ENCODE measurements at places on chromosomes 5 and 9.

- no peak for DNase-seq
Observed at GRCh38 chr5:133384120-133384855, 228.1 kb downstream of the FSTL4 start.

DNA sequence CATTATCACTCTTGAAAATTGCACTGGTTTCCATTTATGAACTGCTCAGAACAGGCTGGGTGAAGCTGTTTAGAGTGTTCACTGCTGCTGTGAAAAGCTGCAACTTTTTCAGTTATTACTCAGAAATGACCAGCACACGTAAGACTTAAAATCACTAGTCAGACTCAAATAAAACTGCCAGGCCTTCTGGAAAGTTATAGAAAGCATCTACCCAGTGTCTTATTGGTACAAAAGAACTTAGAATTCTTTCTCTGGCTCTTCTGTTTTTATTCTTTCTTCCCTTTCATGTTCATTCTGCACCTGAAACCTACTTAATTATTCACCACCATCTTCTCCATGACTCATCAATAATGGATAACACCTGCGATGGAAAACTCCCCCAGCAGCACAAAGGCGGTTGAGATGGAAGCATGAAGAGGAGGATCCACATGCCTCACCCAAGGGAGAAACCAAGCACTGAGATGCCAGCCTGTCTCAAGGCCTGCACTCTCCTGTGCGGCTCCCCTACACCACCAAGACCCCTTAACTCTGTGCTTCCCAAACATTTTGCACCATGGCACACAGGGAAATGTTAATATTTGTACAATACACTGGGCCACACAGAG is 171.9 kb downstream of the ENTREP1 start:
- peak; percentile 75 for DNase-seq

- DNase-seq = no peak
Observed at GRCh38 chr9:77916820-77917219, 114.8 kb downstream of the GNAQ start.

DNA sequence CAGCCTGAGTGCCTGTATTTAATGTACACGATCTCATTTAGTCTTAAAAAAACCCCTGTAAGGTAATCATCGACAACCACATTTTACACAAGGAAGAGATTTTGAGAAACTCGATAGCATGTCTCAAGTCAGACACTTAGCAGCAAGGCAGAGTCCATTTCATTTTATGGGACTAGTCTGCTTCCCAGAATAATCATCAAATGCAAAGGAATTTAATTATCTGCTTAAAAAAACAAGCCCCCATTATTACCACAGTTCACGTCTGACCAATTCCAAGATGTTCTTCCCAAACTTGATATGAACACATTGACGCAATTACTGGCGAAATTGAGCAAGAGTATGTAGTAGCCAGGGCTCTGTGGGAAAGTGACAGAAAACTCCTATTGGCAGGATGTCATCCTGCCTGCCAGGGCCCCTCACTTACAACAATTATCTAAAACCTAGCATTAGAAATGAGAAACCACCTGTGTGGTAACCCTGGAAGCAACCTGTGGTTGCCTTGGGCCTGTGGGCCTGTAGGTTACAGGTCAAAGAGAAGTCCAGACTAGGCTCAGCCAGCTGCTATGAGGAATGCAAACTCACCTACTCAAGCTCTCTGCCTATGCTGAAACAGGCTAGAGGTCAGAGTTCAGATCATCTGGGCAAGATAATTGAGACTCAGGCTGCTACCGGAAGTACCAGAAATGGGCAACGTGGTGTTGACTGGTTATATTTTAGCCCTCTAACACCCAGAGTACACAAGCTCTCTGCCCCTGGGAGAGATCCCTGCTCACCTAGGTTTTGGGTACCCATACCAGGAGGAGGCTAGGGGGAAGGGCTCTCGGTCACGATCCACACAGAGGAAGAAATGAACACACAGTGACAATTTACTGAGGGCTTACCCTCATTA is 1.6 kb downstream of the B4GALT1 start:
- DNase-seq = peak; percentile 55

GRCh38 chr9:129102791-129103594 is 7.6 kb downstream of the CRAT start:
- DNase-seq = peak; percentile 50

- DNase-seq = peak; percentile 12
Observed at GRCh38 chr5:88681211-88681803, 201.7 kb downstream of the MEF2C start.

GRCh38 chr5:111635151-111635902 is 121.7 kb downstream of the NREP start:
- peak; percentile 13 for DNase-seq

DNA sequence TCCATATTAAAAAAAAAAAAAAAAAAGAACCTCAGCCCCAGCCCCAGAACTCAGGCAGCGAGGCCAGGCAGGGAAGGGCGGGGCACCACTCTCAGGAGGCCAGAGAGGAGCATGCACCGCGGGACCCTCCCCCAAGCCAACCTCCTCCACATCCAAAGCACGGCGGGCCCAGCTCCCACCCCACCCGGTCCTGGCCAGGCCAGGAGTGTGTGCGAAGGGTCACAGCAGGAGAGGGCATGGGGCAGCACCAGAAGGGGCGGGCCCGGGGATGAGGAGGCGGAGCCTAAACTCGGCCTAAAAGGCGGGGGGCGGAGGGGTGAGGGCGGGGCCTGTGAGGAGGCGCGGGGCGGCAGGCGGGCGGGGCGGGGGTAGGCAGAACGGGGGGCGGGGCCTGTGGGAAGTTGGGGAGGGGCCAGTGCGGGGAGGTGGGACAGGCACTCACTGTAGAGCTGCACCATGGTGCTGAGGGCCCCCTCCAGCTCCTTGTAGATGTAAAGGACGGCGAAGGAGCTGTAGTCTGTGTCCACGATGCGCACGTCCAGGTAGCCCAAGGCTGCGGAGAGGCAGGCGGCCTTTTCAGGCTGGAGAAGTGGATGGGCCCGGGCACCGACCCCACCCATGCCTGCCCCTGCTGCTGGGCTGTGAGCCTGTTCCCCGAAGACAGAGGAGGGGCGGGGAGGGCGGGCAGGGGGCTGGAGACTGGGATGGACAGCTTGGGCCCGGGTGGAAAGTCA is 1.2 kb downstream of the LCN15 start:
- peak; percentile 79 for DNase-seq

- DNase-seq = peak; percentile 44
Observed at GRCh38 chr5:79973511-79973910, 17.6 kb downstream of the MTX3 start.

DNA sequence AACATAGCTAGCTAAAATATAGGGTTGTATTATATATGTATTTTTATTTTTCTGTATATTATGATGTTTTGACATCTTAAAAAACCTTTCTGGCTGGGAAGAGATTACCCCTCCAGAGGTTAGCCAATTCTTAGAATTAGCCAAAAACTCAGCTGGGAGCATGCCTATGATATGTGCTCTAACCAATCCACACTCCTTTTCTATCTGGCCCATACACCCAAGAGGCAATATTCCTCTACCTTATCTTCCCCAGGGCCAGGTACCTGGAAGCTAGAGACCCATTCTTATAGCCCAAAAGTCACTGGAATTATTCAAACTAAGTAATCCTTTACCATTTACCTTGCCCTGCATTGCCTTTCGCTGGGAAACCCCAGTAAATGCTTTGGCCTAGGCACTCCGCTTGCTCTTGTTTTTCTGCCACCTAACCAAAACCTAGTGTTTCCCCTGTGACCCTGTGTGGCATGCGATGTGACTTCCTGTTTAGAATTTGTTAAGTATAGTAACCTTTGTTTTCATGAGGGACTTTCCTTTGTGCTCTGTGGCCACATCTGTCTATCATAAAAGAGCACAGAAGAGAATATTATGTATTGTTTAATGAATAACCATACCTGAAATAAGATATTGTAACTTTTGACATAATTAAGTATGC is 37.4 kb downstream of the CSNK1G3 start:
- no peak for DNase-seq

- DNase-seq = no peak
Observed at GRCh38 chr9:9229269-9229668, 1383.5 kb downstream of the PTPRD start.
